ENCODE measurements at places on chromosomes 4 and X.

DNA sequence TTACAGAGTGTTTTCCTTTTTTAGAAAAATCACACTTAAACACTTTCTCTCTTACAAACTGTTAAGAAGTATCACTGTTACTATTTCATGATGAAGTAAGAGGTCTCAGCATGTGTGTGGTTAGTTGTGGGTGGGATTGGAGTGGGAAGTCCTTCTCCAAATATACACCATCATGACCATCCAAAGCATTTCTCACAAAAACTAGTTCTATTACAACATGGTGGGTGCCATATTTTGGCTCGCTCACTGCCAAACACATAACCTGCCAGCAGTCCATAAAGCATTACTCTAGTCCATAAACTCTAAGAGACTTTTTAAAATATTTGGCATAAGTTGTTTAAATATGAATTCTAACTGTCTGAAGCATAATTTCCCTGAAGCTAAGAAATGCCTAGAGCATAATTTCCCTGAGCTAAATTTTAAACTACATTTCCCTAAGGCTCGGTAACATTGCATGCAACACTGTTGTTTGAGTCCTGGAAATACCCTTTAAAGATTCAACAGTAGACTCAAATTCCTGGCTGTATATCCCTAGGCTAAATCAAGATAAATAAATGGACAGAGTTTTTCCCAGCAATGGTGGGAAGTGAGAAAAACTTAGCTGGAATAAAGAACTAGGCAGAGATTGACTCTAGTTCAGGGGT is 415.0 kb upstream of the INTU start:
- no peak for DNase-seq

- DNase-seq, result no peak
These were observed 148.7 kb downstream of the TSPAN5 start for GRCh38 chr4:98509721-98510120.

GRCh38 chr4:85557016-85557901 is 82.3 kb downstream of the ARHGAP24 start:
- no peak for DNase-seq

DNA sequence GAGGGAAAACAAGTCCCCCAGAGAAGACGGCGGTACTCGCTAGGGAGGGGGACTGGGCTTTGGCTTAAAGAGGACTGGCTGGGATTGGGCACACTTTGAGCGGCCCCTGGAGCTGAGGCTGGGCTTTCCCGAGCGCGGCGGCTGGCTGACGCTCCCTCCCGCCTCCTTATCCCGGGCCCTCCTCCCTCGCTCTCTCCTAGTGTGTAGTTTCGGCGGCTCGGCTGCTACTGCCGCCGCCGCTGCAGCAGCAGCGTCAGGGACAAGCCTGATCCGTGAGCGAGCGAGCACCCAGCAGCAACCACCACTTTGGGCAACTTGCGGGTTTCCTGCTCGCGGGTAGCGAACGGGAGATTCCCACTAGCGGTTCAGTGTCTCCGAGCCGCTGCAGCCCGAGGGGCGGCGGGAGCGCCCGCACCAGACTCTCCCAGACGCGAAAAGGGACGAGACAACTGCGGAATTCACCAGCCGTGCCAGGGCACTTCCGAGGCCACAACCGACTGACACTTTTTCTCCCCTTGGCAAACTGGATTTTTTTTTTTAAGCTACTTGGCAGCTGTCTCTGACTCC is 632 bp upstream of the PCDH7 start:
- peak; percentile 29 for DNase-seq

- no peak for DNase-seq
These were observed 167.0 kb downstream of the SMIM20 start for GRCh38 chr4:26080870-26081628.

DNA sequence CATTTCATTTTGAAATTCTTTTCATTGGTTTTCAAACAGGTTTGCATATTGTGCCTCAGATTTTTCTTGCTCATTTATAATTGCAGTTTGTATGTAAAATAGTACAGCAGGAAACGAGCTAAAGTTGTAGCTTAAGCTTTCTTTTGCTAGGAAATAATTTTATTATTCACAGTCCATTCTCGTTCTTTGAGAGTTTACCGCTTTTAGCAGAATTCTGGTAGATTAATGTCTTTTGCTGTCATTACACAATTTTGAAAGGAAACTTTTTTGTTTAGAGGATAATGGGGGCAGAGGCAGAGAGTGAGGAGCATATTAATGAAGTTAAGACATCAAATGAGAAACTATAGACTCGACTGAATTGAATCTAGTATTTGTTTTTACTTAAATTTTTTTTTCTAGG is 10.5 kb downstream of the LSM6 start:
- DNase-seq, result no peak

DNA sequence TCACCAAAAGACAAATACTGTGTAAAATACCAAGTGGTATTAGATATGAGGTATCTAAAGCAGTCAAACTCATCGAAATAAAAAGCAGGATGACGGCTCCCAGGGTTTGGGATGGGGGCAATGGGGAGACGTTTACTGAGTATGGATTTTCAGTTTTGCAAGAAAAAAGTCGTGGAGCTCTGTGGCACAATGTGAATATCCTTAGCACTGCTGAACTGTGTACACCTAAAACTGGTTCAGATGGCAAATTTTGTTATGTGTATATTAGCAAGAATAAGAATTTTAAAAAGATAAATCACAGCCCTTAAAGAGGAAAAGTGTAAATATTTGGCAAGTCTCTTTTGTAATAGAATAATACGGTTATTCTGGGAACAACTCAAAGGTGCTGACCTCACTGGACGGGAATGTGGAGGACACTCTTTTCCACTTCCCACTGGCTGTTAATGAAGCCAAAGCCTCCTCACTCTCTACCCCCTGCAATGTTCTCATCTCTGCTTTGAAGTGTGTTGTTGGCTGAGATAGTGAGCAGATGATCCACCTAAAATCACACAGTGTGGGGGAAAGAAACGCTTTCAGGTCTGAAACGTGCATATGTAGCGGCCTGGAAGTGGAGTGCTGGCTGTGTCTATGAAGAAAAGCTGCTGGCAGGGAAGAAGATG is 49.2 kb downstream of the SEL1L3 start:
- DNase-seq, result peak; percentile 62

DNA sequence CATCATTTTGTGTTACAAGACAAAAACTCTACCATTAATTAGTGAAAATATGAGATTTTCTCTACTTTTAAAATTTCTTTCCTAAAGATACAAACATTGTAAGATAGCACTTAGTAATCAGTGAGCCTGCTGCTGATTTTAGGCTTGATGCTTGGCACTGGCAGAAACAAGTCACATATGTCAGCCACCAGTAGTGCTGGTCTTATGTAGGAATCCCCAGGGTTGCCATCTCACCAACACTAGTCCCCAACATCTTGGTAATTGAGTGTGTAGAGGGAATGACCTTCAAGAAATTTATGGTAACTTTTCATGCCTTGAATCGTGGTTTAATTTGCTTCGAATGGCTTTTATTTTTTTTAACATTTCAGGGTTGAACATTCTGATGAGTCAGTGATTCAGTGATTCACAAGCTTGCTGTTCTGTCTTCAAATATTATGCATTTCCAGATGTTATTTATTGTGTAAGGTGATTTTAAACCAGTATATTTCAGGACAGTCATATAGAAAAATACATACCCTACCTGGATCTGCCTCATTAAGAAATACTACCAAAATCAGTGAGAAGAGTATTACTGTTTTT is 11.9 kb downstream of the EXOC1 start:
- peak; percentile 46 for DNase-seq

DNA sequence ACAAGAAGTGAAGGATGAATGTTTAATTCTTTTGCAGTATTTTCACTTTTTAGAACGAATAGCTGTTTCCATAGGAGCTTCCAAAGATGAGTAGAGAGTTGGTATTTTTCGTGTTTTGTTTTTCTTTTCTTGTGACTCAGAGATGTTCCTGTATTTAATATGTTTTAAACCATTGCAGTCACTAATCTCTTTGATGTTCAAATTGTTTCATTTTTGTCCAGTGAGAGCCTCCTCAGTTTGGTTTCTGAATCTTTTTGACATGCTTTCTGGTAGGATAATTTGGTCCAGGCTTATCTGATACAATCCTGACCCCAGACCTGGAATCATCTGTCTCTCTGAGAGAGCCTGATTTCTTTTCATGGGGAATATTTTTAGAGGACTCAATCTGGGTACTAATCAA is 41.6 kb downstream of the BEX3 start:
- peak; percentile 25 for DNase-seq

Measured in HFFc6 (cell line).